ENCODE measurements at places on chromosomes 1 and 21.

DNA sequence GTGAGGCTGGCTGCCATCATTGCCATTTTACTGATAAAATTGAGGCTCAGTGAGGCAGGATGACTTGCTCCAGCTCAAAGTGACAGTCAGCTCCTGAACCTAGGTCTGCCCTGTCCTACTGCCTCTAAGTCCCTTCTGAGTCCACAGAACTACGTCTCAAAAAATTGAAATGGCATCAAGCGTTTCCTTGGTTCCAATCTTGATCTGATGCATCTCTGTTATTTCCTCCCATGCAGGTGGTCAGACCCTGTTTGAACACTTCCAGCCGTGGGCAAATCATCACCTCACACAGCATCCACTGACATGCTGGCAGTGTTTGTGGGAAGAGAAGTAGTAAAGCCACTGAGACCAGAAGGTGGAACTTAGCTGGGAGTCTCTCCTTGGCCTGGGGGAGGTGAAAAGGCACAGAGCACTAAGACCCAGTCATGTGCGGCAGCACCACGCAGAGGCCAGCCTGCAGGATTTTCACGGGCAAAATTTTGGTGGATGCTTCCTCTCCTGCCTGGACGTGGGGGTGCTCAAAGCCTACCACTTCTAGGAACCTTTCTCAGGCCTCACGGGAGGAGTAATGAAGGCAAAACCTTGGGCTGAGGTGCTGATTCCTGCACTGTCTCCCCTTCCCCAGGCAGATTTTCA is 7.8 kb upstream of the CPLANE2 start:
- DNase-seq: no peak

DNA sequence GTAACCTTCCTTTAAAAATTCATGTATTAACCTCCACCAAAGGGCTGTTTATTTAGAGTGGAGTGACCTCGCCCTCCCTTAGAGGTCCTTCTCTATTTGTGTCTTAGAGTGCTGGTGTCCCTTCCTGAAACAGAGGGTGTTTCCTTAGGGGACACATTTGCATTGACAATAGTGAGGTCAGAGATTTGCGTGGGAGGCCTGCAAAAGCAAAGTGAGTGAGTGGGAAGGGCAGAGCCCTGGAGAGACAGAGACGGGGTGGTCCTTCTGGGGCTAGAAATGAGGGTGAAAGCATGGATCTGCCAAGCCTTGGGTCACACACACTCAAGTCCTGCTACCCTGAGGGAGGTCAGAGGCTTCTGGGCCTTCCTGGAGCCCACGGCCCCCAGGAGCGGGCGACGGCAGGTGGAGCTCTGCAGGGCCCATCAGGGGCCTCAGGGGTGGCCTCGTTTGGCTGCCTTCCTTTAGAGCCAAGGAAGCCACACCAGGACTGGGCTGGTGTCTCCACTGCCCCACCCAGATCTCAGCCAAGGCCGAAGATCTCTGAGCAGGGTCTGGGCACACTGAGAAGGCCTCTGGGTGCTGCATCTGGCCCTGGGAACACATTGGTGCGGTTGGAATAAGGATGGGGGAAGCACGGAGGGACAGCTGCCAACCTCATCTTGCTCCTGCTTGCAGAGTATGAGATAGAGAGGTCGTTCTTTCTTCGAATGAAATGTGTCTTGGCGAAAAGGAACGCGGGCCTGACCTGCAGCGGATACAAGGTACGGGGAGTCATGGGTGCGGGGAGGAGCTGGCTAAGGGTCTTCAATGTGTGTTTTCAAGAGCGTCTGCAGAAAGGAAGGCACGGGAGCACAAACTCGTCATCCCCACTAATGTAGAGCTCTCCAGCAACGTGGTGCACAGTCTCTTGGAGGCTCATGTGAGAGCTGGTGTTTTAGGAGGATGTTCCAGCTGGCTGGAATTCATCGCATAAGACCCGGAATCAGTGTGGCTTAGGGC is 23.8 kb downstream of the SIM2 start:
- DNase-seq: no peak

DNA sequence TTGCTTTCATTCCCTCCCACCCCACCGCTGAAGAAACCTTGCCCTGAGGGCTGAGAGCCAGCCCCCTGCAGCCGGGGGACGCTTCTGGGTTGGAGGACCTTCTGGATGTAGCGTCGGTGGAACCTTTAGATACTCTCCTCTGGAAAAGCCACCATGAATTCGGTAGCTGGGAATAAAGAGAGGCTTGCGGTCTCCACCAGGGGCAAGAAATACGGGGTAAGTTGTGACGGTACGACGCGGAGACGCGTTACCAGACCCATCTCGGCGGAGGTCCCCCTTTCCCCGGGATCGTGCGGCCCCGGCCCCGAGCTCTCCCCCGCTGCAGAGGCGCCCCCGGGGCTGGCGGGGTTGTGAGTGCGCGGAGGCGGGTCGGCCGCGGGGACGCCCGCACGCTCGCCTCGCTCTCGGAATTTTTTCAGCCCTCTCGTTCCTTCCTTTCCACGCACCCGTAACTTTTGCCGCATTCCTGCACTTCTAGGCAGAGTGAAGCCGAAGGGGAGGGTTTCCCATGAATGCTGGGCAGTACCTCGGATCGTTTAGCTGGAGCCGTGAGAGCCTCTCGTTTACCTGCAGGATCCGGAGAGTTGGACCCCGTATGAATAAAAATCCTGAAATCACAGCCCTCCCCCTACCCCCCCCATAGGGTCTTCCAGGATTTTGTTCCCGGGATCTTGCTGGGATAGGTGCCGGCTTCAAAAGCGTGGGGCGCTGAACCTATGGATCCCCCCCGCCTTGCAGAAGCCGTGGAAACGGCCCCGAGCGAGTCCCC is 671 bp downstream of the KIF26B start:
- DNase-seq: no peak

GRCh38 chr1:248627971-248628844 is 6.7 kb downstream of the OR2T11 start:
- no peak for DNase-seq

DNA sequence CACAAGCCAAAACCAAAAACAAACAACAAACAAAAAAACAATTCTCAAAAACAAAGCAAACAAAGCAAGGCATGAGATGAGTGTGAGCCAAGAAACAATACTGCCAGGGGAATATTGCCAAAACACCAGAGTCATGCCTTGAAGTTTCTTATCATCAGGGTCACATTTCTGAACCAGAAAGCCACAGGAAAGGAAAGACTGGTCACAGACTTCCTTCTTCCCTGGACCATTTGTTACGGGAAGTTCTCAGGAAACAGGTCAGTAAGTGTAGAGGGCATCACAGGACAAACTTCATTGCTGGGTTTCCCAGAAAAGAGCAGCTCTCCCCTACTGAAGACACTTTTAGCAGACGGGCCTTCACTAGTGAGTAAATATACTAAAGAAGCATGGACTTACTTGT is 191.2 kb downstream of the GABPA start:
- no peak for DNase-seq

DNA sequence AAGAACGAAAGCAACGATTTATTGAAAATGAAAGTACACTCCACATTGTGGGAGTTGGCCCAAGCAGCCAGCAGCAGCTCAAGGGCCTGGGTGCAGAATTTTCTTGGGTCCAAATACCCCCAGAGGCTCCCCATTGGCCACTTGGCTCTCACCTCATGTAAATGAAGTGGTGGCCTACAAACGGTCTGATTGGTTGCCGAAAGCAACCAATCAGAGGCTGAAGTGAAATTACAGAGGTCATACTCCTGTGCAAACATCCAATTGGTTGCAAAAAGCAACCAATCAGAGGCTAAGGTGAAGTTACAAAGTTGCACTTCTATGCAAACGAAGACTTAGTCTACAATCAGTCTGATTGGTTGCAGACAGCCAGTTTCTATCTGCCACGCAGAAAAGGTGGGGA is 31.9 kb downstream of the FAM163A start:
- DNase-seq: no peak

GRCh38 chr1:29235955-29236711 is at the start of gene PTPRU:
Gene PTPRU, plus strand, starts transcription at chr1:29236522. Its CDS starts 123 bp downstream, at chr1:29236645.
- DNase-seq: peak; percentile 39

DNA sequence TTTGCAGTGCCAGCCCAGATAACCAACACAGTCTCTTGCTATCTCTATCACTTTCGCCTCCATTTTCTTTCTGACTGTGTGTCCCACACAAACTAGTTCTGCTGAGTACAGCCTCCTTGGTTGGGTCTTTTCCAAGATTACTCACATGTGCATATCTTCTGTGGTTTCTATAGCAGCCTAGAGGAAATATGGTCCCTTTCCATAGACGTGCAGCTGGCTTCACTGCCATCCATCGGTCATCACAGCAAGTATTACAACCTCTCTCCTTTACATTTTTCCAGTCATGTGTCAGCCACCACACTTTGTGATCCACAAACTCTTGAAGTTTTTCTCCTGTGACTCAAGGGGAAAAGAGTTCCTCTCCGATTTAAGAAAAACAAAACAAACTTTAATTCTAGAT is 893.4 kb upstream of the ADGRL4 start:
- DNase-seq: no peak

DNA sequence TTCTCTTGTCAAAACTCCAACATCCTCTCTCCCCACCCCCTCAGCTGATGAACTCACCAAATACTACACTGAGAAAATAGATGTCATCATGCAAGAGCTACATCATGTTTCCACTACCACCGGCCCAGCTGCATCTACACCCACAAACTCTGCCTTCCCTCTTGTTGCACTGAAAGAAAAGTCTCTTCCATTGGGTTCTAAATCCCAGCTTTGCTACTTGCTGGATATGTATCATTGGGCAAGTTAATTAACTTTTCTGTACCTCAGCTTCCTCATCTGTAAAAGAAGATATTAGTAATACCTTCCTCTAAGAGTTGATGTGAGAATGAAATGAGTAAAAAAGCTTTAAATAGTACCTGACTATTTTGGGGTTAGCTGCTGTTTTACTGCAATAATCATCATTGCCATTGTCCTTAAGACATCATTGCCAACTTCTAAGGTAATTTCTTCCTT is 108.6 kb downstream of the OLFML2B start:
- peak; percentile 18 for DNase-seq

DNA sequence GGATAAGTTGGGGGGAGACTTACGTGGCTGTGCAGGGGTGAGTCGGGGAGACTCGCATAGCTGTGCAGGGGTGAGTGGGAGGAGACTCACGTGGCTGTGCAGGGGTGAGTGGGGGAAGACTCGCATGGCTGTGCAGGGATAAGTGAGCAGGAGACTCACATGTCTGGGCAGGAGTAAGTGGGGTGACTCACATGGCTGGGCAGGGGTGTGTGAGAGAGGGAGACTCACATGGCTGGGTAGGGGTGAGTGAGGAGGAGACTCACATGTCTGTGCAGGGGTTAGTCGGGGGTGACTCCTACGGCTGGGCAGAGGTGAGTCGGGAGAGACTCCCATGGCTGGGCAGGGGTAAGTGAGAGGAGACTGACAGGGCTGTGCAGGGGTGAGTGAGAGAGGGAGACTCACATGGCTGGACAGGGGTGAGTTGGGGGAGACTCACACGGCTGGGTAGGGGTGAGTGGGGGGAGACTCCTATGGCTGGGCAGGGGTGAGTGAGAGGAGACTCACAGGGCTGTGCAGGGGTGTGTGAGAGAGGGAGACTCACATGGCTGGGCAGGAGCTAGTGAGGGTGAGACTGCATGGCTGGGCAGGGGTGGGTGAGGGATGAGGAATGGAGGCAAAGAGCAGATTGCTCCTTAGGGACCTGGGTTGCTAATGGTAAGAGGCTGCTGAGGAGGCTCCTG is 56.0 kb upstream of the ABCG1 start:
- DNase-seq: peak; percentile 59

GRCh38 chr1:201042779-201043461 is 19.4 kb upstream of the KIF21B start:
- peak; percentile 24 for DNase-seq

DNA sequence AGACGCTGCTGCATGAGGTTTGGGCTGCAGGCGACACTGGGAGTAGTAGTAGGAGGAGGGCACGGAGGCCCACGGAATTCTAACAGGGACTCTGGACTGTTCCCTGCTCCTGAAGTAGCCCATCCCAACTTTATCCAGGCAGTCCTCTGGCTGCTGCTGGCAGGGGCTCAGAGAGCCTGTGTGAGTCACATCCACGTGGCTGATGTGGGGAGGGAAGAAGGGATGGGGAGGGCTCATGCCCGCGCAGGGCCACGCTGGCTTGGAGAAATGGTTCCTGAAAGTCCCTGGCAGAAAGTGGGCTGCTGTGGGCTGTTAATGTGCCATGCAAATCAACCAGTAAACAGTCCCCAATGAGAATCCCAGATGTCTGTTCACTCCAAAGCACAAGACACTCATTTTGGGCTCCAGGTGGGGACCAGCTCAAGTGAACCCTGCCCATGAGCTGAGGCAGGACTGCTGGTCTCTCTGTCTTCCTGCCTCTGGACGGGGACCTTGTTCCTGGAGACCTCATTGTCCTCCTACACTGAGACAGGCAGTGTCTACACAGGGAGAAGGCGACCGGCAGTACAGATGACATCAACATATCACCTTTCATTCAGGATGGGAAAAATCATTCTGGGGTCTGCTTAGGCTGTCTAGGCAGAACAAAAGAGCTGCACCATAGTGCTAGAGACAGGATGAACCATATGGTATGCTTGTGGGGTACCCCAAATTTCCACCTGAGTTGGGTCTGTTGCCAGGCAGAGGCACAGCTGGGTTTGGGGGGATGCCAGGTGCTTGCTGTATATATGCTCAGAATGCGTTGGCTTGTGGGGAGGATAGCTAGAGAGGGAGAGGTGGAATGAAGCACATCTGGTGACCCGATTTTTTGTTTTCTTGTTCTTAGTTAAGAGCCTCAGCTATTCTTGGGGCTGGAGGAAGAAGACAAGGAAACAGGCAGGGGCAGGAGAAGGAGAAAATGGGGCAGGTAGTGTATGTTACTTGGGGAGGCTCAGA is 57.9 kb upstream of the FMOD start:
- DNase-seq: no peak

- no peak for DNase-seq
Measured at GRCh38 chr1:31753707-31754349, 10.3 kb downstream of the ADGRB2 start.

- no peak for DNase-seq
Measured at GRCh38 chr1:202807926-202808757, at the start of gene KDM5B. Gene KDM5B, minus strand, starts transcription at chr1:202808421. Its CDS starts 116 bp downstream, at chr1:202808305.

- DNase-seq: no peak
Measured at GRCh38 chr21:10430005-10430404, 91.4 kb upstream of the TPTE start.

- DNase-seq: no peak
Measured at GRCh38 chr1:183654706-183655105, 1.6 kb upstream of the APOBEC4 start.

- no peak for DNase-seq
Measured at GRCh38 chr1:29529677-29530278, 293.5 kb downstream of the PTPRU start.

DNA sequence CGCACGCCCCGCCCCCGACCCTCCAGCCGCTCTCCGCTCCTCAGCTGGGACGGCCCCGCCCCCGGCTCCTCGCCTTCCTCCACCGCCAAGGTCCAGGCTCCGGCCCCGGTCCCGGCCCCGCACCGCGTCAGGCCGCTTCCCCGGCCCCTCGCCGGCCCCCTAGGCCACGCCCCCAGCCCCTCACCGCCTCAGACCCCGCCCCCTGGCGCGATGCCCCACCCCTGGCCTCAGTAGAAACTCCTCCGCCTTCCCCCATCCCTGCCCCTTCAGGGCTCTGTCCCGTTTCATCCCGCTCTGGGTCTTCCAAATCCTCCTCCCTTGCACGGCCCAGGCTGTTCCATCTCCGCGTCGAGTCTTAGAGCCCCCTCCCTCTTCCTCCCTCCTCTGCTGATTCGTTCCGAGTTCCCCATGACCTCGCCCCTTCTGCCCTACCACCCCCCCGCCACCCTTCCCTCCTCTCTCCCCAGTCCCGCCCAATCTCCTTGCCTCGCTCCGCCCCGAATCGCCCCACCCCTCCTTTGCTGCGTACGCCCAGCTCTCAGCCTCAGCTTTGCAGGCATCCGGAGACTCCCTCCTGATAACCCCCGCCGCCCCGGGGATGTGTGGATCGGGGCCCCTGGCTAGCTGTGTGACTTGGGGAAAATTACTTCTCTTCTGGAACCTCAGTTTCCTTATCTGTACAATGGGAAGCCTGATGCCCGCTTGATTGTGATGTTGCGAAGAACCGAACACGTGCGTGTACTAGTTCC is 448 bp upstream of the ASAP3 start:
- DNase-seq: no peak

Measured in NK-92 treated with Interleukin-12 subunit alpha and Interleukin-12 subunit beta, amount 100 ng/mL, for 24 hours (cell line).